ENCODE measurements at places on chromosomes 5 and 9.

- no peak for DNase-seq
Observed at GRCh38 chr9:123253204-123253603, 15.2 kb downstream of the STRBP start.

DNA sequence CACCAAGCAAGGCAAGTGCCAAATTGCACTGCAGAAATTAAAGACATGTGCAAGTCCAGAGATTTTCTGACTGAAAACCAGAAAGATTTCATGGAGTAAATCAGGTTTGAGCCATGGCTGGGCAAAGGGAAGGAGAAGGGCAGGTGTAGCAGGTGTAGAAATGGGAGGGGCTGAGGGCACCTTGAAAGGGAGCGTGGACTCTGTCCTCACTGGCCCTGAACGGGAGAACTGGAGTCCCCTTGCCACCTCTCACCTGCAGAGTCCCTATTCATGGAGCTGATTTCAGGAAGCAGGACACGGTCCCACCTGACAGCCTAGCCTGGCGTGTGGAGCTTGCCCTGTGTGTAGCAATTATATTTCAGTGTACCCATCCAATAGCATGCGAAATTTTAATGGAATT, 46.3 kb downstream of the UBE2QL1 start:
- no peak for DNase-seq

DNA sequence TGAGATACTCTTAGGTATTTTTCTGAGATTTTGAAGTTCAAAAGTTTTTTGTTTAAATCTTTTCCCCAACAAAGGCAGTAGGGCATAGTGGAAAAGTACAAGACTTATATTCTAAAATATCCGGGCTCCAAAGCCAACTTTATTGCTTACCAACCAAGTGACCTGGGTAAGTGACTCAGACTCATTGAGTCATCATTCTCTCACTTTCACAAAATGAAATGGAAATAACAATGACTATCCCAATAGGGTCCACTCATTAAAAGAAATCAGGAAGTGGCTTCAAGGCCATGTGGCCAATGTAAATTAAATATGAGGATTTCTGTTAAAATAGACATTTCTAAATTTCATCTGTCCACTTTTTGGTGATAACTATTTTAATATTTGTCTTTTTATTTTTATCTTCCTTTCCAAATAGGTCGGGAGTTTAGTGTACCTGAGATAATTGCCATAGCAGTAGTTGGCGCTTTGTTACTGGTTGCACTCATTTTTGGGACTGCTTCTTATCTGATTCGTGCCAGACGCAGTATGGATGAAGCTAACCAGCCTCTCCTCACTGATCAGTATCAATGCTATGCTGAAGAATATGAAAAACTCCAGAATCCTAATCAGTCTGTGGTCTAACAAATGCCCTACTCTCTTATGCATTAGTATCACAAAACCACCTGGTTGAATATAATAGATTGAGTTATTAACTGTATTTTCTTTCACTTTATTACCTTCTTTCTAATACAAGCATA, 15.5 kb downstream of the TYRP1 start:
- no peak for DNase-seq

DNA sequence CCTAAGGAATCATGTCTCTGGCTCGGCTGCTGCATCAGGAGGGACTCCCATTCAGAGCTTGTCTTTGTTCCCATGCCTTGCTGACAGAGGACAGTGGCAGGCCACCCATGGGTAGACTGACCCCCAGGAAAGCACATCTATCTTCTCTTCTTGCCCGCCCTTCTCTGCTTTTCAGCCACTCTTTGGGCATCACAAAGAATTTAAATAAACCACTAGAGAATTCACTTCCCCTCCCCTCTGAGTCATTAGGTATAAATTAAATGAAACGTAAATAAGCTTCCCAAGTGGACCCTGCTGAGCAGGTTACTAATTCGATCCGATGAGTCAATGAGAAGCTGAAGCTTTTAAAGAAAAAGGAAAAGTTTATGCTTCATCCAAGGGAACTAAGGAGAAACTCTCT, 97.0 kb downstream of the DRD1 start:
- no peak for DNase-seq

DNA sequence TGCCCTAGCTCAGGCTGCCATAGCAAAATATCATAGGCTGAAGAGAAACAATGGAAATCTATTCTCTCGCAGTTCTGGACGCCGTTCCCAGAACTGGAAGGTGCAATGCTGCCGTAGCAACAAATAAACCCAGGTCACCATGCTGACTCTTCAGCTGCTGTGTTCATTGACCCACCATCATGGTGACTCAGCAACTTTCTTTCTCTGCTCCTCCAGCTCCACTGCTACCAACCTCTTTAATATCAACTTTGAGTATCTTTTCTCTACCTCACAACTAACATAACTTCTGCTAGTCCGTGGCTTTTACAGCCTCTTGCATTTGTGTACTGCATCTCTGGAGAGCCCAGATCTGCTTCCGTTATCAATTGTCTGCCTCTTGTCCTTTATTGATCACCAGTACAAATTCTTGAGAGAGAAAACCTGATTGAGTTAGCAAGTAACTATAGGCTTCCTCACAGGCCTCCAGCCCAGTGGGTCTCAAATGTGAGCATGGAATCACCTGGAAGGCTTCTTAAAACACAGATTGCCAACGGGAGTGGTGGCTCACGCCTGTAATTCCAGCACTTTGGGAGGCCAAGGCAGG, 47.3 kb upstream of the SLC30A5 start:
- DNase-seq = no peak

- DNase-seq = no peak
Observed at GRCh38 chr9:101126556-101126955, 98.0 kb downstream of the PLPPR1 start.

DNA sequence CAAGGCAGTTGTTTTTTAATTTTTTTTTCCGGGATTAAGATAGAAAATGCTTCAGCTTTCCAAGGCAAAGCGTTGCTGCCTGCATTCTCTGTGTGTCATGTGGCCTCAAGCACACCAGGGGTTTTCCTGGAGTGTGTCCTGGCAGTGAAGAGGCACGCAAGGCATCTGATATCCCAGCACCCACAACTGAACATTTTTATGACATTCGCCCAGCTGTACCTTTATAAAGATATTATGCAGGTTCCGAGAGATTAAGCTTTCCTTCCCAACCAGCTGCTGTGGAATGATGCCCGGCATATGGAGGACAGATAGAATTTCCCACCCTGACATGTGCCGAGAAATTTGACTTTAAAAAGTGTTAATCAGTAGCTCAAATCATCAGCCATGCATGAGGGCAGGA, 205.6 kb downstream of the GADD45G start:
- DNase-seq = no peak

DNA sequence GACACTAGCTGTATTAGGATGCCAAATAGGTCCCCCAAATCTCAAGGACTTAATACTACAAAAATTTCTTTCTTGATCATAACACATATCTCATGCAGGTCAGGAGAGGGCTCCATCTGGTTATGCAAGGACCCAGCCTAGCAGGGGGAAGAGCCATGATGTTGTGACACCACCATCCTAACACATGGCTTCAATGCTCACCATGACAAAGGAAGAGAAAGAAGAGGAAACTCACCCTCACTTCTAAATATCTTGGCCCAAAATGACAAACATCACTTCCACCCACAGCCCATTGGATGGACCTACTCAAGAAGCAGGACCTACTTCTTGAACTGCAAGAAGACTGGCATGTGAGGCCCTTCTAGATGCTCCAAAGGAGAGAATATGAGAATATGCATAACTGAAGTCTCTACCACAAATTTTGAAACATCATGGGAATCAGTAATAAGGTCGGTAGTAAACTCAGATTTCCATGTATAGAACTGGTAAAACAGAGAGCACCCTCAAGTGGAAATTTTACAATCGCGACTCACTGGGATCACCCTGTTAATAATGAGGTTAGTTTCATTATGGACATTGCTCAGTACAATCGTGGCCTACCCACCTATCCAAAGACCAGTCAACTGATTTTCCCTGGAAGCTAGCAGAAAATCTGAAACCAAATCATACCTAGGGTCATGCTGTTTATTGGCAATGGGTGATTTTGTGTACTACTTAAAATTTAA, 308.2 kb downstream of the ACTL7B start:
- DNase-seq = no peak

DNA sequence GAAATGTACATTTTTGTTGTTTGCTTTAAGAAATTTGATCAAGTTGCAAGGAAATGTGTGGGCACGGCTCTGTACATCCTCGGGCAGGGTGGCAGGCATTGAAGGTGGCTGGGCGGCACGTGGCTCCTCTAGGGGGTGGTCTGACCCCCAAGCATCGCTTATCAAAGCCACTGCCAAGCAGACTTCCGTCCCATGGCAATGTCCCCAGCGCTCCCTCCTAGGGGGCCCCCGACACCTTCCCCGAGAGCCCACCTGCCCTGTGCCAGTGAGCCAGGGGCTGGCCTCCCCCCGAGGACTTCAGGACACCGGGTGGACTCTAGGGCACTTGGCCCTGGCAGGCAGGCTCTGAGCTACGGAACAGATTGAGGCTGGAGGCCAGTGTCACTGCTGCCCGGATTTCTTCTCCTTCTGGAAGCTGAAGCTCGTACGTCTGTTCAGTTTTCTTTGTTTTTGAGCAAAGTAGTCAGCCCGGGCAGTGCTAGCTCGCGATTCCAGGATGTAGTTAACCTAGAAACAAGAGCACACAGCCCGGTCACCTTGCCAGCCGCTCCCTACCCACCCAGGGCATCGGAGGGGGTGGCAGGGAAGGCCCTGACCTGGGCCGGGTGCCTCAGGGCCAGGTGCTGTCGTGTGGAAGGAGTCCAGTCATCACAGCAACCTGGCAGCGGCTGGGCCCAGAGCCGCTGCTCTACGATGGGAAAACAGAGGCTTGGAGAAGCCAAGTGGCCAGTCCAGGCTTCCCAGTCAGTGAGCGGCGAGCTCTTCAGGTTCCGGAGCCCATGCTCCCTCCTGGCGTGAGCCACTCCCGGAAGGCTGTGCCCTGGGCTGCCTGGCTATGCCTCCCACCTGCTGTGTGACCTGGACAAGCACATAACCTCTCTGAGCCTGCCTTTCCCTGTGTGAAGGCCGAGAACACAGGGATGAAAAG, 177.1 kb downstream of the GAPVD1 start:
- DNase-seq = no peak

DNA sequence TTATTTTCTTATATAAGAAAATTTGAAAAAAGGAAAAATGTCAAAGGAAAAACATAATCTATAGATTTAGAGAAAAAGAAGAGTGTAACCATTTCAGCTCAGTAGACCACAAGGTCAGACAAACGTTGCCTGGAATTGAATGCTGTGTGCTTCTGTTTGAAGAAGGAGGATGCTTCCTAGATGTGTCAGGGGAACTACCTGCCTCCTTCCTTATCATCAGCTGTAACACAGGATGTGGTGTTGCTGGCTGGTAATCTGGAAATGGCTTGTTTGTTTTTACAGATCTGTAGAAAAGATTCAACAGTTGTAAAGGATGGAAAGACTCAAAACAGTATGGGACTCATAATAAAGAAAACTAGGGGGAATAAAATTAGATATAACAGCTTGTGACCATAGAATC, 160.7 kb upstream of the MEF2C start:
- DNase-seq = no peak

DNA sequence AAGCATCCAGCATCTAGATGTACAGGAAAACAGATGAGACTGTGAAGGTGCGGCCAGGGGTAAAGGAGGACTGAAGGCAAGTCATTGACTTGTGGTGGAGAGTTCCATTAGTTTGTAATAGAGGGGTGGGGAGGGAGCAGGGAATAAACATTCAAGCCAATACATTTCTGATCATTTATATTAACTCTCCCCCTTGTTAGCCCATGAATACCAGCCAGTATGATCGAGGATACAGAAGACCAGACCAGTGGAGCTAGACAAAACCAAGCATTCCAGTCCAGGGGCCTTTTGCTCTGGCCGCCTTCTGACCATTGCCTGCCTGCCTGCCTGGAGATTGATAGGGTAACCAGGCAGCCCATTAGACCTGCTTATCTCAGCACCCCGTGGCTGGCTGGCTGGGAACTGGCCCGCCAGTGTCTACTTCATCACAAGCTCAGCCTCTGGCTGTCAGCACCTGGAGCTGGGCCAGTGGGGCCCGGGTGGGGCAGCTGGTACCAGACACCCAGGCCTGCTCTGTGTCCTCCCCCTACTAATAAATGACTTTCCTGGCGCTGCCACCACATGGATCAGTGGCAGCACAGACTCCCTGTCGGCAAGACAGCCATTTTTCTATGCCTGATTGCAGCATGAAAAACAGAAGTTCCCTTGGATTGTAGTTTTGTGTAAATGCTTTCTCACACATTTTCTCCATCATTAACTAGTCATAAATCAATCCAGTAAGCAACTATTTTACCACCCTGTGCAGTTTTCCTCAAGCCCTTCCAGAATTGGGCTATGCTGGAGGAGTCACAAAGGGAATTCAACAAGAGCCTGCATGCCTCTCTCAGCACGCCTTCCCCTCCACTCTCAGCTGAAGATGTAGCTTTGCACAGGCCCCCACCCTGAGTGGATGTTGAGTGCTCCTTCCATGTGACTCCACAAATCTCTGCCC, 181.3 kb downstream of the SNCAIP start:
- DNase-seq = no peak

DNA sequence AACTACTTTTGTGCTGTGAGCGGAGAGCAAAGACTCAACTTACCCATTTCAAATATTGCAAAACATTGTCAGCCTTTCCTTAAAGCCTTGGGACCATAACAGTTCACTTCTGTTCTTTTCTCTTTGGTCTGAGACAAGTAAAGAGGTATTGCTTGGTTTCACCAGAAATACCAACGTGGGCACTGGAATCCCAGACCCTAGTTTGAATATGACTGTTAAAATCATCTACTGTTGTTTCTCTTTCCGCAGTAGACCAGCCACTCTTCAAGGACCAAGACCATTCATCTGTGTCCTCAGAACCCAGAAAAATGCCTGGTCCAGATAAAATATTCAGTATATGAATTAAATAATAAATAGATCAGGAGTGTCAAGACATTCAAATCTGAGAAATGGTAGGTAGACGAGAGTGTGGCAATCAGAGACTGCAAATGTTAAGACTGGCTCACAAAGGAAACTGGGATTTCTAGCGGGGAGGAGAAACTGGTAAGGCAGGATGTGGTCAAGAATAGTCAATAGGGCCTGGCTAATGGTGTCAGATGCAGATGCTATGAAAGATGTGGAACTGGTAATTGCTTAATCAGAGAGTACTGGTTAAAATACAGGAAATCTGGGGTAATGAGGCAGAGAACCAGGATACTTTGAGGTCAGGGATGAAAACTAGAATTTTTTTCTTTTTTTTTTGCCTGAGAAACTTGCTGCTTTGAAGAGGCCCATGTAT, 82.1 kb upstream of the IL33 start:
- no peak for DNase-seq

- DNase-seq = no peak
Observed at GRCh38 chr5:154756868-154757813, 2.0 kb downstream of the LARP1 start.

DNA sequence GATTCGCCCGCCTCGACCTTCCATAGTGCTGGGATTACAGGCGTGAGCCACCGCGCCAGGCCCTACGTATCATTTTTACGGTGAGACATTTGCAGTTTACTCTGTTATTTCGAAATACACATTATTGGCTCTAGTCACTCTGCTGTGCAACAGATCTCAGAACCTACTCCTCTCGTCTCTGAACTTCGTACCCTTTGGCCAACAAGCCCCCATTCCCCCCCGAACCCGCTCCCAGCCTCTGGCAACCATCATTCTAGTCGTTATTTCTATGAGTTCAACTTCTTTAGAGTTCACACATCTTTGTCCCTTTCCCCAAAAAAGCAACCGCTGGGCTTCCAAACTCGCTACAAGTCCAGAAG, 735 bp downstream of the PTGR1 start:
- DNase-seq = no peak
